Adrenal gland (tissue), 19 donors: ENCODE measurements at places on chromosomes 12 and 14. TPM values are rescaled to one million over a fixed set of nuclear protein-coding genes. Genes with fewer than 3 reads are reported as not detected.

DNA sequence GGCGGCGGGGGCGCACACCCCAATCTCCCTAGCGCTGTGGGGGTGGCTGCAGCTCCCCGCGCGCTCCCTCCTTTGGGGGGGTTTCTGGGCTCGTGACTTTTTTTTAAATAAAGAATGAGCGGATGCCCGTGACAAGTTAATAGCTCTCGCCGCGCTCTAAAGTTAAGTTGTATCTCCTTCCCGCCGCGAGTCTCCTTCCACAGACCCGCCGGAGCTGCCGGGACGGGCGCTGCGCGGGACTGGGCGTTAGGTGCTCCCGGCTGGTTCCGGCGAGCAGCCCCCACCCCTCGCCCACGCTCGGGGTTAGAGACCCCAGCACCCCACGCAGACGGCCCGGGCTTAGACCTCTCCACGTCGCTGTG is 82.6 kb upstream of the HMGA2 start:
- DNase-seq, result no peak
- H3K36me3 ChIP-seq, result no peaks in the 10 kb centered on the region
- no peak overlapping the region for H3K27ac ChIP-seq

- DNase-seq, result no peak
- H3K4me3 ChIP-seq, result no peak overlapping the region
- H3K27me3 ChIP-seq, result peaks cover 7% of the 10 kb centered on the region
- H3K36me3 ChIP-seq, result no peaks in the 10 kb centered on the region
- no peak overlapping the region for H3K27ac ChIP-seq
Observed at GRCh38 chr12:25840678-25841465, 117.6 kb upstream of the RASSF8 start.

GRCh38 chr12:53048033-53048779 is 1.7 kb upstream of the TNS2 start:
- H3K4me1 ChIP-seq, result peaks cover 62% of the 10 kb centered on the region
- DNase-seq, result peak; percentile 91
- peak overlapping the region; percentile 92 for H3K27ac ChIP-seq
- H3K27me3 ChIP-seq, result no peaks in the 10 kb centered on the region

DNA sequence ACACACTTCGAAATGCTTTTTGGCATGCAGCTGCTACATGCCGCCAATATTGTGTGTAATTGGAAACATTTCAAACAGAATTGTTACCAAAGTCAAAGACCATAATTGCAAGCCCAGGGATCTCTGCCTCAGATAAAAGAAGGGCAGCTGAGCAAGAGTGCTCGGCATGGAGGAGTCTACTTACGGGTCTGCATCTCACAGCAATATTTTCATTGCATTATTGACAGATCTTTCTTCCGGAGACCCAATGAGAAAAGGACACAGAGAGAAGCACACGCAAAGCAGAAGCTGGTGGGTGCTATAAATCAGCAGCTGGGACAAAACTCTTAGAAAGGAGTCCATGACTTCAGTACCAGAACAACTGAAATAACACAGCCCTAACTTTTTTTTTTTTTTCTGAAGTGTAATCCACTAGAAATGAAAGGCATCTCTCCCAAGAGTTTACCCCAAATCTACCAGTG is 4.9 kb downstream of the PRICKLE1 start:
- DNase-seq, result no peak
- peaks cover 6% of the 10 kb centered on the region for H3K27me3 ChIP-seq

- no peaks in the 10 kb centered on the region for H3K36me3 ChIP-seq
- DNase-seq, result no peak
- no peaks in the 10 kb centered on the region for H3K27me3 ChIP-seq
- H3K4me1 ChIP-seq, result no peaks in the 10 kb centered on the region
- H3K4me3 ChIP-seq, result no peak overlapping the region
- no peak overlapping the region for H3K27ac ChIP-seq
Observed at GRCh38 chr12:130559806-130560205, 156.3 kb downstream of the RIMBP2 start.

GRCh38 chr14:97791906-97792305 is 994.7 kb downstream of the VRK1 start:
- H3K27me3 ChIP-seq, result peaks cover 2% of the 10 kb centered on the region
- H3K27ac ChIP-seq, result no peak overlapping the region
- no peaks in the 10 kb centered on the region for H3K36me3 ChIP-seq
- no peaks in the 10 kb centered on the region for H3K4me1 ChIP-seq
- no peak for DNase-seq

DNA sequence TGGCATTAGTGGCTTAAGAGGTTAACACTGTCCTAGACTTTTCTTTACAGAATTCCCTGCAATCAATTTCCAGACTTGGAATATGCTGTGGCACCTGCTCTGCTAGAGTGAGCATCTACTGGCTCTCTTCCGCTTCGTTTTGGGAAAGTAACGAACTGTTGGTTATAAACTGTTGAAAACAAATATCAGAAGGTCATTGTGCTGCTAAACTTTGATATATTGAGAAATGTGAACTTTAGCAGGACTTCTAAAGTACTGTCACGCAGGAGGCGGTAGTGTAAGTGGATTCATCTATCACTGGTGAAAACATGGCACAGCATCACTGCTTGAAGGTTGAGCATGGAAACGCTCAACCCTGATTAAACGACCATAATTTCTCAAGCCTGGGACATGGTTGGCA is 348.9 kb downstream of the FLRT2 start:
- DNase-seq, result no peak
- H3K4me3 ChIP-seq, result no peak overlapping the region
- H3K4me1 ChIP-seq, result no peaks in the 10 kb centered on the region
- H3K36me3 ChIP-seq, result no peaks in the 10 kb centered on the region
- H3K27ac ChIP-seq, result no peak overlapping the region

DNA sequence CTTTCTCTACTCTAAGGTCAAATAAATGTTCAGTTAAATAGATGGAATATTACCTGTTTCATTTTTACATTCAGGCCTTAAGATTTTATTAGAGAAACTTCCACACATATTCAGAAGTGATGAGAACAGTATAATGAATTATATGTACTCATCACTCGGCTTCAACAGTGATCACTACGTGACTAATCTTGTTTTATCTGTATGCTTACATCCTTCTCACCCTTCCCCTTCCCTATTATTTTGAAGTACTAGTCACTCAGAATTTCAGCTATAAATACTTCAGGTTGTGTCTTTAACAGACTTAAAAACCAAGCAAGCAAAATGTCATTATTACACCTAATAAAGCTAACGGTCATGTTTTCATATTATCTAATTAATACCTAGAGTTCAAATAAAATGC is 34.9 kb downstream of the ETV6 start:
- H3K27ac ChIP-seq, result no peak overlapping the region
- H3K27me3 ChIP-seq, result no peaks in the 10 kb centered on the region
- no peak for DNase-seq
- no peak overlapping the region for H3K4me3 ChIP-seq
- H3K36me3 ChIP-seq, result no peaks in the 10 kb centered on the region

DNA sequence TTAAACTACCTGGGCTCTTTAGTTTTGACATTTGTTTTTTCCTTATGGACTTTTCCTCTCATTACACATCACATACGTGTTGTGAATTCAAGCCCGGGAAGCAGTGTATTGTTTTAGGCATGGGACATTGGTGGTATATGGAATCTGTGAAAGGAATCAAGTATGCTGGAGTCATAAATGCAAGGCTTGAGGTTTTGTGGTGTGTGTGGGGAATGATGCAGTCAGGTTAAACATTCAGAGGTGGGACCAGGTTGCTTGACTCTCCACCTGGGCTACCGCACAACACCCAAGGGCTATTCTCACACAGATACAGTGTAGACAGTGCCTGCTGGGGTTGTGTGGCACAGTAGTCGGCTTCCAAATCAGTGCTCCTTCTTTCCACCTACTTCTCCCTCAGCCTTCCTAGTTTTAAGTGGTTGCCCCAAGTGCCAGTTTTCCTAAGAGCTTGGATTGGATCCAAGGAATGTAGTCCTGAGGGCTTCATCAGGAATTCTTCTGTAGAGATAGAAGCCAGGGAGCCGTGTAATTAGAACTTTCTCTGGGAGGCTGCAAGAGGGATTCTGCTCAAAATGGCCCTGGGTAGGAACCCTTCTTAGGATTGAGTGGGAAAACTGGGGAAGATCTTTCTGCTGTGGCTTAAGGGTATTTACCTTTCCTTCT is 243.7 kb downstream of the C12orf75 start:
- H3K4me1 ChIP-seq, result no peaks in the 10 kb centered on the region
- DNase-seq, result no peak
- no peak overlapping the region for H3K4me3 ChIP-seq
- no peak overlapping the region for H3K27ac ChIP-seq

GRCh38 chr12:75724928-75725312 is 213.5 kb upstream of the KRR1 start:
- no peaks in the 10 kb centered on the region for H3K36me3 ChIP-seq
- peaks cover 30% of the 10 kb centered on the region for H3K4me1 ChIP-seq
- DNase-seq, result peak; percentile 47
- no peaks in the 10 kb centered on the region for H3K27me3 ChIP-seq
- H3K27ac ChIP-seq, result peak overlapping the region; percentile 67

DNA sequence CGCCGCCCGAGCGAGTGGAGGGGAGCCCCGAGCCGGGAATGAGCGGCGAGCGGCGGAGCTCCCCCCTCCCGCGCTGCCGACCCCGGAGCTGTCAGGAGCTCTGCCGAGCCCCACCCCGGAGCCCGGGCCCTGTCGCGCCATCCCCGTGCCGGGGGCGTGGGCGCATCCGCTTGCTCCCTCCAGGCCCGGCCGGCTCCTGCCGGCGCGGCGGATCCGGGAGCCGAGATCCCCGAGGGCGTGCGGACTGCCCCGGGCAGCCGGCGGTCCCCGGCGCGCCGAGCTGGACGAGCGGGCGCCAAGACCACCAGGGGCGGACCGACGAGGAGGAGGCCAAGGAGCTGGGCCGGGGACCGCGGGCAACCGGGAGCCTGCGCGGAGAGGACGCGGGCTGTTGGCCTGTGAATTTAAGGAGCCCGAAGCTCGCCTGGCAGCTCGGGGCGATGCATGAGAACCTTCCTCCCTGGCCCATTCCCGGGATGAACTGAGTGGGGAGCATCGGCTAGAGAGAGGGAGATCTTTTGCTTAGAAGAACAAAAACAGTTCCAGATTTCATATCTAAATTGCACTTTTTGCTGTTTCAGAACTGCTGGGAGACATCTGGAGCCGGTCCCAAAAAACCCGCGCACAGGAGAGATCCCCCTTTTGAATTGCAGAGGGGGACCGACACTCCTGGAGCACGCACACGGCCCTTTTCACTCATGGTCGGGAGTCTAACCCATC is 2.0 kb downstream of the PTHLH start:
- H3K27me3 ChIP-seq, result peaks cover 70% of the 10 kb centered on the region
- H3K4me1 ChIP-seq, result peaks cover 24% of the 10 kb centered on the region
- no peak overlapping the region for H3K27ac ChIP-seq
- DNase-seq, result peak; percentile 14
- H3K36me3 ChIP-seq, result no peaks in the 10 kb centered on the region
- H3K4me3 ChIP-seq, result peak overlapping the region; percentile 57

GRCh38 chr14:103028161-103028767 is 29.1 kb downstream of the CDC42BPB start:
- no peaks in the 10 kb centered on the region for H3K4me1 ChIP-seq
- H3K27me3 ChIP-seq, result no peaks in the 10 kb centered on the region
- H3K4me3 ChIP-seq, result no peak overlapping the region
- no peaks in the 10 kb centered on the region for H3K36me3 ChIP-seq

GRCh38 chr14:64860039-64860438 is 19.7 kb downstream of the SPTB start:
- no peak for DNase-seq
- H3K36me3 ChIP-seq, result no peaks in the 10 kb centered on the region
- H3K27me3 ChIP-seq, result no peaks in the 10 kb centered on the region

The YEATS4 gene
- 9.3 TPM for polyA plus RNA-seq

The RNFT2 gene
- 8.9 TPM for polyA plus RNA-seq

The PPP4R4 gene
- polyA plus RNA-seq, result 0.30 TPM

The PRR4 gene
- polyA plus RNA-seq, result 14.9 TPM

The LRRC9 gene
- polyA plus RNA-seq, result not detected

The MYO1H gene
- polyA plus RNA-seq, result not detected
